NCI-H1930 (cell line): ENCODE measurements at places on chromosomes 13 and 19.
A peak's percentile ranks its signal among the peaks of the same experiment; 100 is the strongest.

DNA sequence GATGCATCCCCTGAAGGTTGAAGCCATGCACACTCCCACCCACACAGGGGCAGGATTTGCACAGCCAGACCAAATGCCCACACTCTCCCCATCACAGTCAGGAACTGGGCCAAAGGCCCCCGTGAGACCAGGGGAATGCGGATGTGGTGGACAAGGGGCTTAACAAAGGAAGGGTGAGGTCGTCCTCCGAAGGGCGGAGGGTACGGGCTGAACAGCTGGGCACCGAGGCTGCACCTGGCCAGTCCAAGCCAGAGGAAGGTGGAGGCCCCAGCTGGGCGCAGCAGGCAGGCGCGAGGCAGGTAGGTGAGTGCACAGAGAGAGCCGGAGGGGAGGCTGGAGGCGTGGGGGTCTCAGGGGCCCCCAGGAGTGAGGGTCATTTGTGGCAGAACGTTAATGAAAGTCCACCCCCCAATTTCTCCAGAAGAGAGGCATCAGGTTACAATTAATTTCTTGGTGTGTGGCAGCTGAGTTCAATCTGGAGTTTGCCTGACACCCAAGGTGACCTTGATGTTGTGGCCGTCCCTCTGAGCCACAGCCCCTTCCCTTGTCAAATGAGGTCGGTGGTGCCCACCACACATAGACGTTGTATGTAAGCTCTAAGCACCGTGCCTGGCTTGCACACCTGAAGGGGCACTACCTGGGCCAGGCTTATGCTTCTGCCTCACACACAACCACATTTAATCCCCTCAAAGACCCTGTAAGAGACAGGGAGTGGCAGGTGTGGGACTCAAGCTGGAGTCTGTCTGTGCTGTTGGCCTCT is 2.9 kb downstream of the KLK15 start:
- DNase-seq: no peak

- DNase-seq: no peak
Observed at GRCh38 chr19:57905258-57905657, 11.1 kb downstream of the ZNF417 start.

DNA sequence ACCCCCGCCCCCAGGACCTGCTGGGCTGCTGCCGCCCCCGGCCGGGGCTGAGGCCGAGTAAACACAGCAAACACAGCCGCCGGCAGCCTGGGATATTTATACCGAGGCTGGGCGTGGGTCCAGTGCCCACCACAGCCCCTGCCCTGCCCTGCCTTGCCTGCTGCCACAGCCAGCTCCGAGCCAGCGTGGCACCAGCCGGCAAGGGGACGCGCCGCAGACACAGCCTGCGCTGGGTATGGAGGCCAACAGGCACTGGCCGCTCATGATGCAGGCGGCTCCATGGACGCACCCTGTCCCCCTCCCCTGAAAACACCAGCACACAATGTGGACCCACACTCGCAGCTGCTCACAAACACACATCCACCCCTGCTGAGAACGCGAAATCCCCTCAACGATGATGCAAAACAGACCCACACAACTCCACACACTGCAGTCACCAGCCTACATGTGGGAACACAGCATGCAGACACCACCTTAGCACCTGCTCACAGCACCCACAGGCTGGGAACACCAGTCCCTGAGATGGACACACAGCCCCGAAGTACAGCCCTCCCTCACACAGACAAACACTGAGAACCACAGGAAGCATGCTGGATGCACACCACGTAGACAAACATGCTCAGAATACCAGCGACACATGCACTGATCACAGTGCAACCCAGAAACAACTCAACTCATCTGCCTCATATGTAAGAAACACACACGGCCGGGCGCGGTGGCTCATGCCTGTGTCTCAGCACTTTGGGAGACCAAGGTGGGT is 16.2 kb downstream of the CCDC97 start:
- no peak for DNase-seq

GRCh38 chr13:95497381-95497807 is 55.1 kb upstream of the CLDN10 start:
- no peak for DNase-seq

GRCh38 chr19:3193256-3194105 is 7.8 kb downstream of the NCLN start:
- DNase-seq: no peak

- DNase-seq: no peak
Observed at GRCh38 chr13:72430923-72431322, 296.5 kb downstream of the MZT1 start.

GRCh38 chr19:58229255-58229639 is 533 bp downstream of the ZNF544 start:
- DNase-seq: no peak

DNA sequence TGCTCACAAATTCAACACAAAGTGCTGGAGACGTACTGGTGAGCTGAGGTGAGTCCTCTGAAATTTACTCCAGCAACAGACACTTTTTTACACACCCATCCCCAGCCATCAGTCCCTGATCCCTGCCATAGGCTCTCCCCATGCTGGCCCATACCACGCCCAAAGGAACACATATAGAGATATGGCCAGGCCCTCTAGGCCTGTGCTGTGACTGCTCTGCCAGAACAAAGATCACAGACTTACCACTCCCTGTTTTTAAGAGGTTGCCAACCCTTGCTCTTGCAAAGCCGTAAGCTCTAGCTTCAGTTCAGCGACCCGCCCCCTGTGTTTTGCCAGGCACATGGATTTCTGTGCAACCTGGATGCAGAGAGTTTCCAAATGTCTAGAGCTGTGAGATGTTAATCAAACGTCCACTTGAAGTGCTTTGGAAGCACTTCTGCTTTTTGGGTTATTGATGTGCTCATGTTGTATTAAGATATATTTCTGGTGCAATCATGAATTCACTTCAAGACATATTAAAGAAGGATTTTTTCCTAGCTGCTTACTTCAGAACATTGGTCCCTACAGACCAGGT is 59.7 kb downstream of the DLEU7 start:
- no peak for DNase-seq

- DNase-seq: no peak
Observed at GRCh38 chr19:32869369-32869965, at the start of gene SLC7A9. Gene SLC7A9, minus strand, starts transcription at chr19:32869767. Its CDS starts 1,233 bp downstream, at chr19:32868534.

GRCh38 chr13:48826039-48826438 is 149.7 kb upstream of the FNDC3A start:
- DNase-seq: no peak

- DNase-seq: no peak
Observed at GRCh38 chr19:46133777-46134241, 9.3 kb upstream of the IGFL3 start.

- no peak for DNase-seq
Observed at GRCh38 chr13:93716623-93717022, 490.0 kb downstream of the GPC6 start.

GRCh38 chr19:49524812-49525455 is 2.9 kb upstream of the RCN3 start:
- no peak for DNase-seq

DNA sequence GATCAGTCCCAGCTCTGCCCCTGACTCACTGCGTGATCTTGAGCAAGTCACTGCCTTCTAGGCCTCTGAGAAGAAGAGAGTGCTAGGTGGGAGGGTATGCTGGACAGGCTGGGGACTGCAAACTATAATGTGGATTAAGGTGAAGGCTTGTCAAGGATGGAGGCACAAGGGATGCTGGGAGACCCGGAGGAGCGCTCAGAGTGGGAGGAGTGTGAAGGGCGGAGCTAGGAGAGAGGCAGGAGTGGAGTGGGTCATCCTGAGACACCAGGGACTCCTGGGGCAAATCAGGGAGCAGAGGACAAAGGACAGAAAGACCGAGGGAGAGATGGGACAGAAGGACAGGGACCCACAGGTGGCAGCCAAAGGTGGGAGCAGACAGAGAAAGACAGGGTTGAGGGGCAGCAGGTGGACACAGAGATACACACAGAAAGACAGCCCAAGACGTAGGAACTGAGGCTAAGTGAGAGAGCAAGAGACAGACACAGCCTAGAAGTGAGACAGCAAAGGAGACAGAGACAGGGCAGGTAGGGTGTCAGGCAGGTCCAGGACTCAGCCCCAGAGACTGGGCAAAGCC is 2.6 kb downstream of the GRIK5 start:
- DNase-seq: no peak

DNA sequence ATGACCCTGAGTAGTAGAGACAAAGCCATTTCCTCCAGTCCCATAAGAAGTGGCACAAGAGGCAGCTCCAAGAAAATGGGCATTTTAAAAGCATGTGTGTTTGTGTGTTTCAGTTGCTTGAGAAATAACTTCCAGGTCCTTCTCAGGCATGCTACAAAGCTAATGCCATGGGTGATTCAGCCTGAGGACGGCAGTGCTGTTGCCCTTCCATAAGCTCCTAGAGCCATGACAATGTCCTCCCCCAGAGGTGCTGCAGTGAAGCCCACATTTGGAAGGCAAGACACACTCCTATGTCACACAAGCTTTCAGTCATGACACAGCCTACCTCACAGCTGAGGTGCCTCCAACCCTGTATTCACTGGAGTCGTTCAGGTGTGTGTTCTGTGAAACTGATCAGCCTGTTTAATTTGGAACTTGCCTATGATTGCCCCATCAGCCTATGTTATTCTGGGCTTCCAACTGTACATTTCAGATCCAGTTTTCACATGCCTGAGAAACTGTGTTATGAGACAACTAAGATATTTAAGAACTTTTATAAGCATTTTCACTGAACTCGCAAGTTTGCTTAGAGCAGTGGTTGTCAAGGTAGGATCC is 213.6 kb downstream of the FOXO1 start:
- no peak for DNase-seq

- no peak for DNase-seq
Observed at GRCh38 chr19:48629297-48629598, 7.9 kb downstream of the DBP start.

DNA sequence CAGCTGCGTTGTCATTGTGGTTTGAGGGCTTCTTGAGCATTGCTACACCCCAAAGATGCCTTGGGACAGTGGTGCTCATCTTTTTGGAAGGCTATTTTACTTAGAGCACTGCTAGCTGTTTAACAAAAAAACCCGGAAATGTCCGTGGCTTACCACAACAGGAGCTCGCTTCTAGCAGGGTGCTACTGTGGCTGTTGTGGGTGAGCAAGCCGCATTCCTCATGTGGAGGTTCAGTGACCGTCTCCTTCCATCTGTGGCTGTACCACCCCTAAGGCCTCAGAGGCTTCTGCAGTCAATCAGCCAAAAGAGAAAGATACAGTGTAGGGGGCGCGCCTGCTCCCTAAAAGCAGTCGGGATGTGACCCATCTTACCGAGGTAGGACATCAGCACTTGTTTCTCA is 1004.2 kb downstream of the UQCRFS1 start:
- DNase-seq: no peak

GRCh38 chr13:30364876-30365275 is 57.4 kb upstream of the UBE2L5 start:
- no peak for DNase-seq

- DNase-seq: no peak
Observed at GRCh38 chr13:113774177-113775107, 15.4 kb downstream of the TMEM255B start.

- no peak for DNase-seq
Observed at GRCh38 chr19:18420930-18421329, 1.7 kb downstream of the SSBP4 start.

DNA sequence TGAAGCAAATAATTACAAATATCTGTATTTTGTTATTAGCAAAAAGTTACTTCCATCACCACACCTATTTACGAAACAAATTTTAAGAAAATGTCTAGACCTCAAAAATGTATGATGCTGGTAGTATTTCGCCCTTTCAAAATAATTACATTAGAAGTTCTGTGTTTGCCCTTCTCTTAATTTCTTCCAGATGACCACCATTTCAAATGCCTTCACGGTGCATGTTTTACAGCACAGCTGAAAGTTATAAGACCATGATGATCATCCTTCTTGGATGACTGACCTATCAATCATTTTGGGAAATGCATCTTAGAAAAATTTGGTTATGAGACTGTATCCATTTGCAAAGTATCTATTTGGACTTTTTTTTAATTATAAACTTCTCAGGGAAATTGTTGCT is 390.8 kb downstream of the SLITRK6 start:
- no peak for DNase-seq

- no peak for DNase-seq
Observed at GRCh38 chr19:5850743-5851293, 431 bp downstream of the FUT3 start.

DNA sequence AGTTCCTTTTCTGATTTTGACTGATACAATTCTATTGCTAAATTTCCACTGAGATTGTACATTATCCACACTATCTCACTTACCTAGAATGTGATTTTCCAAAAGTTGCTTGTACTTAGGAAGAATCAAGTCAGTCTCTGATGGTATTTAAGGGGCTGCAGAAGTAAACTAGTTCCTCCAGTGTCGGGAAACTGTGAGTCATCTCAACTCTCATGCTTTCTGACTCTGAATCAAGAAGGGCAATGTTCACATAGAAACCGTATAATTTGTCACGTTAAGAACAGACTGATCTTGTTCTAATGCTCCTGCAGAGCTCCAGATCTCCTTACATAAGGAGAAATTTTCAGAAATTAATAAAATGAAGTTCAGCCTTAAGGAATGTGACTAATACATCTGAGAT is 369.3 kb downstream of the KLF5 start:
- no peak for DNase-seq

GRCh38 chr19:33204136-33204973 is 10.2 kb downstream of the LRP3 start:
- DNase-seq: no peak

DNA sequence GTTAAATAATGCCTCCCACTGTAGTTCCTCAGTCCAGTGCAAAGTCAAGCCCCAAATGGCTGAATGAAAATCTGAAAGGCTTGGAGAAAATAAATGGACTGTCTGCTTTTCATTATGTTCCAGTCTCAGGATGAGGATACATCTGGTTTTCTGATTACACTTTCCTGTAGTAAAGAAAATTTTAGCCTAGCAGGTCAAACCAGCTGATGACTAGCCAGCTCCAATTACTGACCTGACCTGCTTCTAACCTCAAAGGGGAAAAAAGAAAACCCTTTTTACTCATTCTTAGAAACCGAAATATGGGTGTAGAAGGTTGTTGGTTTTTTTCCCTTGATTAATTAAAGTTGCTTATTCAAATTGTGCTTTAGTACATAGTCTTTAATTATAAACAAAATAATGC is 418.4 kb downstream of the EFNB2 start:
- DNase-seq: no peak

DNA sequence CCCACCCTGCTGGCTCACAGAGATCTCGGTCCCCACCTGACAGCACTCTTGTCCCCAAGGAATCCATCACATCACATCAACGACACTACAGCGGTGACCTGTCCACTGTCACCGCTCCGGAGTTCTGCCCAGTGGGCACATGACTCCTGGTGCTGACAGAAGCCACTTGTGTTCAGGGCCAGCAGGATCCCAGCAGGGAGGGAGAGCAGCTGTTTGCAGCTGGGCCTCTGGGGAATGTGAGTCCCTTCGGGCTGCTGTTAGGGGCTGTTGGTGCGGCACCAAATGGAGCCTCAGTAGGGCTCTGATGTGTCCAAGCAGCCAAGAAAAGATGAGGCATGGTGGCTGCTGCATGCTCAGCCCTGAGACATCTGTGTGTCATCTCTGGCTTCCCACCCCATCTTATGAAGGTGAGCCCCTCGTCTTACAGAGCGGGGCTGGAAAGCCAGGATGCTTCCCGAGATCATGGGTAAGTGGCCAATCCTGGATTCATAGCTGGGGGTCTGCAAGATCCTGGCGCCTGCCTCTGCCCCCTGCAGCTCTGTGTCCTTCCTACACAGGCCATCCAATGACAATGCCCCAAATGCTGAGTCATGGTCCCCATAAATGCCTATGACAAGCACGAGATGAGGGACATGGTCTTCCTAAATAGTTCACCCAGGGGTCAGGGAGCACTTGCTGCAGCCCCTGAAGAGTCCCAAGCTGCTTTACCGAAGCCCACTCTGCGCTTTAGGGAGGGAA is 56.0 kb downstream of the F2RL3 start:
- no peak for DNase-seq

GRCh38 chr13:27826379-27827353 is 34.4 kb downstream of the GSX1 start:
- DNase-seq: peak; percentile 89

- no peak for DNase-seq
Observed at GRCh38 chr13:52713894-52714293, 25.7 kb downstream of the CNMD start.
